ENCODE measurements at places on chromosomes 7 and 10. TPM values are rescaled to one million over a fixed set of nuclear protein-coding genes. Genes with fewer than 3 reads are reported as not detected.

DNA sequence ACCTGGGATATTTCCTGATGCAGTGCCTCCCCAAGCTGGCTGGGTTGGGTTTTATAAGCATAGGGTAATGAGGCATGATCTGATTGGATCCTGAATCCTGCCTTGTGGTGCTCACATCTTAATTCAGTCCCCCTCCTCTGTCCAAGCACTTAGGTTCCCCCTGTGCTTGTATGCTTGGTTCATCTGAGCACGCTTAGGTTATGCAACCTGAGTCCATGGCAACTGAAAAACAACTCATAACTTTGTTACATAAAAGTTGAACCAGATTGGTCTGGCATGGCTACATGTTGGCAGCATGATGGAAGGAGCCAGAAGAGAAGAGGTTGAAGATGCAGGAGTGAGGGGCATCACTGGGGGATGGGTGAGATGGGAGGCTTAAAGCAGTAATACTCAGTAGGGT is 57.3 kb upstream of the OSBPL3 start:
- DNase-seq, result no peak
- H3K36me3 ChIP-seq, result no peaks in the 10 kb centered on the region
- no peak overlapping the region for H3K4me3 ChIP-seq
- H3K4me1 ChIP-seq, result no peaks in the 10 kb centered on the region
- H3K27me3 ChIP-seq, result peaks cover 5% of the 10 kb centered on the region

GRCh38 chr7:107014387-107015023 is 30.0 kb upstream of the PRKAR2B start:
- peaks cover 2% of the 10 kb centered on the region for H3K27me3 ChIP-seq
- no peaks in the 10 kb centered on the region for H3K36me3 ChIP-seq
- H3K27ac ChIP-seq, result no peak overlapping the region
- H3K4me1 ChIP-seq, result no peaks in the 10 kb centered on the region
- no peak for DNase-seq

DNA sequence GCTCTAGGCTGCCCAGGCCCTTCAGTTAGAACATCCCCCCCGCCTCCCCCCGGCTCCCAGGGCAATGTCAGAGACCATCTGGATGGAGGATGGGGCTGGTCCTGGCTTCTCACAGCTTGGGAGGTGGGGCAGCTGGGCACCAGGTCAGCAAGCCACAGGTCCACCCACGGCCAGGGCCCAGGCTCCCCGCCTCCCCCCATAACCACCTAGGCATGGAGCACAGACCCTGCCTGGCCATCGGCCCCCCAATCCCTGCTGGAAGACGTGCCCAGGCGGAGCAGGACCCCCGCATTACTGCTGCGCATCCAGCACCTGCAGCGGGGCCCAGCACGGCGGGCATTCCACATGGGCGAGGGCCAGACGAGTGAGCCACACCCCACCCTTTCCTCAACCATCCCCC is 169.6 kb downstream of the ELFN1 start:
- H3K4me1 ChIP-seq, result peaks cover 10% of the 10 kb centered on the region
- DNase-seq, result no peak
- H3K27ac ChIP-seq, result no peak overlapping the region
- H3K27me3 ChIP-seq, result no peaks in the 10 kb centered on the region
- H3K36me3 ChIP-seq, result peaks cover 36% of the 10 kb centered on the region
- no peak overlapping the region for H3K4me3 ChIP-seq

GRCh38 chr10:71838264-71839211 is 12.5 kb downstream of the PSAP start:
- no peak for DNase-seq
- H3K4me1 ChIP-seq, result peaks cover 92% of the 10 kb centered on the region
- peaks cover 14% of the 10 kb centered on the region for H3K36me3 ChIP-seq
- H3K4me3 ChIP-seq, result peak overlapping the region; percentile 35
- peak overlapping the region; percentile 25 for H3K27ac ChIP-seq
- no peaks in the 10 kb centered on the region for H3K27me3 ChIP-seq

- no peak overlapping the region for H3K4me3 ChIP-seq
- H3K4me1 ChIP-seq, result no peaks in the 10 kb centered on the region
- H3K27ac ChIP-seq, result no peak overlapping the region
- DNase-seq, result no peak
- H3K27me3 ChIP-seq, result no peaks in the 10 kb centered on the region
Measured at GRCh38 chr10:86900955-86901354, 56.5 kb downstream of the MMRN2 start.

DNA sequence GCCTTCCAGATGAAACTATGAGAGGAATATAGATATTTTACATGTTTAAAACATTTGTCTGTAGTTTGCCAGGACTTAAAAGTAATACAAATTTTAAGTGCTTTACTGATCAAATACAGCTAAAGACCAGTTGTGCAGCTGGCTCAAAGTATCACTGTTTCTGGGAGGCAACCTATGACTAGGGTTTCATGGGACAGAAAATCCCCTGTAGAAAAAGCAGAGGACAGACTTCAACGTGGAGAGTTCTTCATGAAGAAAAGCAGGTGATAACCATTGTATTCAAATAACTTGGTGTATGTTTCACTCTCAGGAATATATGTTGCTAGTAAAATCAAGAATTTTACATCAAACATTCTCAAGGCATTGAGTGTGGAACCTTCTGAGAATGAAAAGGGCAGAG is 40.9 kb downstream of the PTER start:
- DNase-seq, result no peak
- H3K36me3 ChIP-seq, result peaks cover 13% of the 10 kb centered on the region
- no peak overlapping the region for H3K4me3 ChIP-seq

DNA sequence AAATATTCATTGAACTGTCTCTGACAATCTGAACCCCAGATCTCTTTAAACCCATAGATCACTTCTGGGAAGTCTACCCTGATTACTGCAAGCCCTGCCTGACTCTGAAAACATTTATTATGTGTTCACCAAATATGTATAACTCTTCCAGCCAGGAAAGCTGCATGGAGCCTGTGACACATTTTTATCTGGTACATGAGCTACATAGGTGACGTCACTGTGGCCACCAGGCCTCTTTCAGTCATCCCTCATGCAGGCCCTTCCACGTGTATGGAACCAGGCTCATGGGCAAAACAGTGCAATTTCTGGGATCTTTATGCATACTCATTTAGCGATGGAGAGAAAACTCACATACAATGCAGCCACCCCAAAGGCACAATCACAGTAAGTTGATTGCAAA is 133.9 kb upstream of the NUPR2 start:
- no peak overlapping the region for H3K27ac ChIP-seq
- no peak for DNase-seq
- no peak overlapping the region for H3K4me3 ChIP-seq
- no peaks in the 10 kb centered on the region for H3K36me3 ChIP-seq
- no peaks in the 10 kb centered on the region for H3K27me3 ChIP-seq
- no peaks in the 10 kb centered on the region for H3K4me1 ChIP-seq

DNA sequence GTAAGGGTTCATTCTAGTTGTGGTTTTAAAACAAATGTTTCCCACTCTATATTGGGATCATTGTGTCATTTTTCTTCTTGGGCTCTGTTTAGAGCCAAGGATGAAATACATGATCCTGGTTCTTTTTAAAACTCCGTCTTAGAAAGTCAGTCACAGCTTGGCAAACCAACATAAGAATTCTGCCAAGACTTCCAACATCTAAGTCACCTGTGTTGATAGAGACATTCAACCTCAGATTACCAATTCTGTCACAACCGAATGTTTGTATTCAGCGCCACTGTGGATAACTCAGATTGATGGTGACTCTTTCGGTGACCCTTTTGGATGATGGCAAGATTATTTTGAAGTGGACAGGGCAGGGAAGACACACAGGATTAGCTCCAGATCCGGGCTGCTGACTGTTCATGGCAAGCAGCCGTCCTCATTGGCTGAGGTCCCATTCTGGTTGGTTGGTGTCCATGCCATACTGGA is 255.4 kb downstream of the ARHGAP21 start:
- no peaks in the 10 kb centered on the region for H3K36me3 ChIP-seq
- H3K27me3 ChIP-seq, result no peaks in the 10 kb centered on the region
- H3K4me1 ChIP-seq, result no peaks in the 10 kb centered on the region
- H3K27ac ChIP-seq, result no peak overlapping the region

DNA sequence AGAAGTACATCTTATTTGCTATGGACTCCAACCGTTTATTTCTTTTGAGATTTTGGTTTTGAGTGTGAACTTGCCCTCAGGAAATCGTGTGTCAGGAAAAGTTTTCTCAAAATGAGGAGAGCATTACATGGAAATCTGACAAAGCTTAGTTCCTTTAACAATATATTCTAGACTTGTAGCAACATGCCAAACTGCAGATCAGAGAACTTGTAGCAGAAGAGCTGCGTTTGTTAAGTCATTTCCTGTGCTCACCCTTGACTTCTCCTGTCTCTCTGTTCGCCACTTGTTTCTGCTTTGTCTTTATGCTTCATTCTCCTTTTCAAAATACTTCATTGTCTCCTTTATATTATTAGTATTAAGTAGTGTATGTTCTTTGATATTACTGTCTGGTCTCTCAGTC is 116.6 kb upstream of the FOXP2 start:
- H3K27ac ChIP-seq, result no peak overlapping the region
- H3K27me3 ChIP-seq, result no peaks in the 10 kb centered on the region
- H3K36me3 ChIP-seq, result no peaks in the 10 kb centered on the region
- H3K4me1 ChIP-seq, result no peaks in the 10 kb centered on the region
- H3K4me3 ChIP-seq, result no peak overlapping the region

DNA sequence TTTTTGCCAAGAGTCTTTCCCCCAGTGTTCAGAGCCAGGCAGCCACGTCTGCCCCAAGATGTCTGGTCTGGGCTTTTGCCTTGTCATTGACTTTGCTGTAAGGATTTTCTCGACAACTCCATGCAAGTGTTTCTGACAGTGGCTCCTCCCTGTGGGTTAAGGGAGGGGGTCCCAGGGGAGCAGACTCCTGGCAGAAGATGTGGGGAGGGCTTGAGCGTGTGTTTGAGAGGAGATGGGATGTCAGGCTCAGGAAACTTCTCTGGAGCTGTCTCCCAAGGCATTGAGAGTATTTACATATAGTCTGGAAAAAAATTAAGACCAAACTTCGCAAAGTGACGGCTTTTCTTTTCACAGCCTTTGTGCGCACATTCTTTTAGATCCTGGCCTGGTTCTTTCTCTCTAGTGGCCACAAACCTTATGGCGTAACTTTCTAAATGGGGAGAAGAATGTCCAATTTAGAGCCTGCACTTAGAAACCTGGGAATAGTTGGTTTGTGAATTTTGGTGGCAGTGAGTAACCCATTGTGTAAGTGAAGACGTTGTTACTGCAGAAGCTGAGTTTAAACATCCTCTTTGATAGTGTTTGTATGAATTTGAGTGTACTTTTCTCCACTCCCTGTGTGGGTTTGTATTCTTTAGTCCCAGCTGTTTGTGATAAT is 201.5 kb downstream of the LRMDA start:
- peaks cover 9% of the 10 kb centered on the region for H3K27me3 ChIP-seq
- H3K4me3 ChIP-seq, result no peak overlapping the region
- no peaks in the 10 kb centered on the region for H3K36me3 ChIP-seq
- no peaks in the 10 kb centered on the region for H3K4me1 ChIP-seq

GRCh38 chr7:37212051-37212450 is 236.6 kb downstream of the ELMO1 start:
- no peak for DNase-seq
- H3K4me3 ChIP-seq, result no peak overlapping the region
- H3K36me3 ChIP-seq, result peaks cover 78% of the 10 kb centered on the region
- H3K4me1 ChIP-seq, result peaks cover 11% of the 10 kb centered on the region
- no peak overlapping the region for H3K27ac ChIP-seq
- H3K27me3 ChIP-seq, result no peaks in the 10 kb centered on the region

- H3K27ac ChIP-seq, result no peak overlapping the region
Measured at GRCh38 chr10:19480353-19480752, 335.9 kb upstream of the PLXDC2 start.

DNA sequence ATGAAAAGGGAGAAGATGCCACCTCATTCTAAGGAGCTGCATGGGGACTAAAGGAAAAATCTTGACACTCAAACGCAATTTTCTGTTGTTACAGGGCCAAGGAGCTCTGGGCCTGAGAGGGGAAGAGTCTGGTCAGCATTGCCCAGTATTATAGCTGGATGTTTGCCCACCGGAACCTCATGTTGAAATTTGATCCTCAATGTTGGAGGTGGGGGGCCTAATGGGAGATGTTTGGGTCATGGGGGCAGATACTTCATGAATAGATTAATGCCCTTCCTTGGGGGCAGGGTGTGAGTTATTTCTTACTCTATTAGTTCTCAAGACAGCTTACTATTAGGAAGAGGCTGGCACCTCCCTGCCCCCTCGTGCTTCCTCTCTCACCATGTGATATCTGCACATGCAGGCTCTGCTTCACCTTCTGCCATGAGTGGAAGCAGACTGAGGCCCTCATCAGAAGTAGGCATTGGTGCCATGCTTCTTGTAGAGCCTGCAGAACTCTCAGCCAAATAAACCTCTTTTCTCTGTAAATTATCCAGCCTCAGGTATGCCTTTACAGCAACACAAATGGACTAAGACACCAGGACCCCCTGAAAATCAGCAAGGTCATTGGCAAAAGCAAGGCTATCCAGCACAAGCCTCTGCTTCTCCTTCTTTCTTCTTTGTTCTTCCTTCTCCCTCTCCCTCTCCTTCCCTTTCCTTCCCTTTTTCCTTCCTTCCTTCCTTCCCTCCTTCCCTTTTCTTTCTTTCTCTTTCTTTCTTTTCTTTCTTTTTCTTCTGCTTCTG is 15.1 kb downstream of the GCK start:
- no peak for DNase-seq
- H3K4me3 ChIP-seq, result no peak overlapping the region
- no peaks in the 10 kb centered on the region for H3K36me3 ChIP-seq
- no peaks in the 10 kb centered on the region for H3K4me1 ChIP-seq

DNA sequence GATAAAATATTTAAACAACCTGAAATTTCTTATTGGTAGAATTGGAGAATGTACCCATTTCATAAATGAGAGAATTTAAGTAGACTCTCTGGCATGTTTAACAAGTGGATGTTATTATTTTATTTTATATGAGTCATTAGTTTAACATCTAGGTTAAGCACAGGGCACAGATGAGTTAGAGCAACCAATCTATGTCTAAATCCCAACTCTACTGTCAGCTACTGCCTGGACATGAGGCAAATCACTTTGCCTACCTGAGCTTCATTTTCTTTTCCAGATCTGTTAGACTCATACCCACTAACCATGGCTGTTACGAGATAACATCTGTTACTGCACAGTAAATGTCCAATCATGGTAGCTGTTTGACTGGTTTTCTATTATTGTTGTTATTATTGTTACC is 251.1 kb downstream of the INHBA start:
- peaks cover 2% of the 10 kb centered on the region for H3K27me3 ChIP-seq
- no peak overlapping the region for H3K4me3 ChIP-seq
- H3K27ac ChIP-seq, result no peak overlapping the region
- H3K4me1 ChIP-seq, result no peaks in the 10 kb centered on the region
- no peaks in the 10 kb centered on the region for H3K36me3 ChIP-seq
- DNase-seq, result no peak

DNA sequence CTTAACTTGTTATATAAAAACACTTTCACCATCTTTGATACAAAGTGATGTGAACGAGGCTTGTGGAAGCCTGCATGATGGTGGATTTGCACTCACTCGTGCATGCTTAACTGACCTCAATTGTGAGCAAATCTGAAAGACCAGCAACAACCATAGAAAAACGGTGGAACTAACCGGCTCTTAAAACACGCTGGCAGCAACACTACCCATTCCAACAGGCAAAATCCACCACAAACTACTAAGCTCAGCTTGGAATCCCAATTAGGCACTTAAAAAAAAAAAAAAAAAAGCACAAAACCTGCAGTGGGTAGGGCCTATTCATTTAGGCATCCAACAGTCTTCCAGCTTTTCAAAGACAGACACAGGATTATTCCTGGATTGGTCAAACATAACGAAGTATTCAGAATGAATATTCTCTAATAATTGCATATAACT is 1.8 kb downstream of the GDI2 start:
- peaks cover 83% of the 10 kb centered on the region for H3K4me1 ChIP-seq
- no peaks in the 10 kb centered on the region for H3K27me3 ChIP-seq
- peak overlapping the region; percentile 87 for H3K27ac ChIP-seq
- no peak for DNase-seq

Gene NUTM2B
- 0.80 TPM for total RNA-seq

Gene CALHM1
- 0.40 TPM for total RNA-seq

Gene TAS2R41
- total RNA-seq, result not detected

Gene ZNF33A
- total RNA-seq, result 58.6 TPM

Gene CYP2C19
- total RNA-seq, result not detected

Gene ANKRD22
- not detected for total RNA-seq

Gene CRHR2
- not detected for total RNA-seq

Gene GPER1
- 3.0 TPM for total RNA-seq

Gene AGAP9
- 7.7 TPM for total RNA-seq

Measured in activated B cell treated with CpG ODN at 0.5 μM for 24 hours (primary cell).